CD4-positive, alpha-beta T cell treated with Interleukin-21 for 1 hour (primary cell): ENCODE measurements at places on chromosomes 6 and 20.

DNA sequence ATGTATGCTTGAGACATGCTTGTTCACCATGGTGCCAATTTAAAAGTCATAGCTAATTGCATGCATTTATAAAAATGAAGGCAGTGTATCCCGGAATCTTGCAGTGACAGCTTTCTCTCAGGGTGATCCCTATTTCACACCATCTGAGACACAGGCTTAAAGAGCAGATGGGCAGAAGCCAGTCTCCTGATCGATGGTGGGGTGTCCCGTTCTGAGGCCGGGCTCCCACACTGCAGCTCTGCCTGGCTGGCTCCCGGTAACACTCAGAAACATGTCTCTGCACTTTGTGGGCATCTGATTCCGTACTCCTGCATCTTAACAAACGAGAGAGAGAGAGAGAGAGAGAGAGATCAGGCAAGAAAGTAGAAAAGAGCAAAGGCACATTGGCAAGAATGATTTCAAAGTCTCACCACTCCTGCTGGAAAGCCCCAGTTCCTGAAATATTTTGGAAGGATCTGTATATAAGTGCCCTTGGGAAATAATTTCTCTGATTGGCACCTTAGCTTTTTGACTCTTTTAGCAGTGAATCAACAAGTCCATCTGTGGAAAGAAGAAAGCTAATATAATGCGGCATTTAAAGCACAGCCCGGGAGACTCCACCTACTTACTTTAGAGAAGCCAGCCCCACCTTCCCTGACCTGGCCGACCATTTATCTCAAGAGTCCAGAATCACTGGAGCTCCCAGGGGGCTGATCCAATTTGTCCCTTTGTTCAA is 36.8 kb upstream of the EXOC2 start:
- no peak for DNase-seq

GRCh38 chr6:112725541-112726085 is 378.5 kb downstream of the RFPL4B start:
- no peak for DNase-seq

GRCh38 chr6:109008537-109009235 is 86.0 kb downstream of the SESN1 start:
- peak; percentile 45 for DNase-seq

GRCh38 chr6:35911871-35912653 is 8.8 kb downstream of the SRPK1 start:
- no peak for DNase-seq

DNA sequence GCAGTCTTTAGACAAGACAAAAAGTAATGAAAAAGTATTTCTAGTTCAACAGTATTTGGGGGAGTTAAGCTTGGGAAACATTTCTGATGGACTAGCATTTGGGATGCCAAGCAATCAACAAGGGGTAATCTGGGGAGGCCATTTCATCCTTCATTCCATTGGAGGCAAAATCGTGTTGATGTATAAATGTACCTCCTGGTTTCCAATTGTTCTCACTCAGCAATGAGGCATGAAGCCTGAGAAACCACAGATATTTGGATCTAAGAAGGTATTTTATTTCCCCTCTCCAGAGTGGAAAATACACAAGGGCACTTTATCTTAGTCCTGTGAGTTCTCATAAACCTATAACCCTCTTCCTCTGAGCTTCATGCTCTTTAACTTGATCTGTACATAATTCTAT is 68.2 kb downstream of the TBX18 start:
- no peak for DNase-seq

GRCh38 chr6:14601490-14601889 is 483.9 kb downstream of the CD83 start:
- DNase-seq = no peak

DNA sequence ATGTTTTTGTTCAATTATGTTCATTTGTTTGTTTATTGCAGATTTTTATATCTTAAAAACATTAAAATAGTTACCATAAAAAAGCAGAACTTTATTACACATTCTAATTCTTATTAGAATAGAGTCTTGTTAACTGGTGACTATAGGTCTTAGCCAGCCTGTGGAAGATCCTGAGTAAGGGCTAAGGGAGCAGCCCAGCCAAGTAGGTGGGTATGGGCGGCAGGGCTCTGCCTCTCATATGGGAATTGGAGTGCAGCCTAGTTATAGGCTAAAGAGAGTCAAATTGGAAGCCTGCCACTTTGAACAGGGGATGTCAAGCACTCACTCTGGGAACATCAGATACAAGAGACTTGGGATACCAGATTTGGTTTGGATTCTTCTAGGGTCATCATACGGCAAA is 10.5 kb upstream of the HSF2 start:
- DNase-seq = no peak

DNA sequence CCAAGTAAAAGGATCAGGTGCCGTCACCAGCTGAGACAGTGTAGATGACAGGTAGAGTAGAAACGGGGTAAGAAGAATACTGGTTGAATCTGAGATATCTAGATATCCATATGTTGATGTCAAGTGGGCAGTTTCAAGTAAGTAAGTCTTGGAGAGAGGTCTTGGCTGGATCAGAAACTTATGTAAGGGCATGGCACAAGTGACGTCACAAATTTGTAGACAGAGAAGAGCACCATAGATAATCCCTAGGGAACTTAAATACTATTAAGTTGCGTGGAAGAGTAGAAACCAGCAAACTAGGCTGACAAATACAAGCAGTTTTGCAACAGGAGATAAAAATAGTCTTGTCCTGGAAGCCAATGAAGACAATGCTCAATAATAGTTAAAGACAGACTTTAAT is 123.2 kb downstream of the KHDRBS2 start:
- no peak for DNase-seq

GRCh38 chr20:10488534-10488933 is 53.4 kb downstream of the SLX4IP start:
- DNase-seq = no peak

GRCh38 chr6:80742481-80742880 is 636.0 kb downstream of the BCKDHB start:
- no peak for DNase-seq

GRCh38 chr6:42138190-42138589 is 4.2 kb downstream of the C6orf132 start:
- no peak for DNase-seq

DNA sequence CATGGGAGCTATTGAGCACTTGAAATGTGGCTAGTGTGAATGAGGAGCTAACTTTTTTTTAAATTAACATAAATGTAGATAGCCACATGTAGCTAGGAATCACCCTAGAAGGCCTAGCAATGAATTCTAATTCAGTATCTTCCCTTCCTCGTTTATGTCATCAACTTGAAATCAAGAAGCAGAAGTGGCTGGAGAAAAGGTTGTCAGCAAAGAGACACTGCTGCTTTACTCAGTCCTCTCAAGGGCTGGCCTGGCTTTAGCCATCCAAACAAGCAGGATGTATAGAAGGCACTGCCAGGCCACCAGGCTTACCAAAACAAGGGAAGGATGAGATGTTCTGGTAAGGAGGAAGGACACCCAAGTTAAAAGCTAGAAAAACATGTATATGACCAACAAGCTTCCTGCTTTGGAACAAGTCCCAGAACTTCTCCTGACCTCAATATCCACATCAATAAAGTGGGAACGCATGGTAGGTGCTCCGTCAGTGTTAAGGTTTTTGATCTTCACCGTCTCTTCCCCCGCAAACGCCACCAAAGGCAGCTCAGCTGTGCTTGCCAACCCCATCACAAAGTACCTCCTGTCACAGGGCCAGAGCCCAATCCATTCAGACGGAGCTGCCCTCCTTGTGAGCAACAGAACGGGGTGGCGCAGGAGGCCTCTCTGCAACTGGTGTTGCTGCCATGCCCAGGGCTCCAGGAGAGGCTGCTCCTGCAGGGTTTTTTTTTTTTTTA is 235.8 kb upstream of the RIN2 start:
- no peak for DNase-seq

GRCh38 chr6:144588697-144589325 is 303.7 kb downstream of the UTRN start:
- no peak for DNase-seq

DNA sequence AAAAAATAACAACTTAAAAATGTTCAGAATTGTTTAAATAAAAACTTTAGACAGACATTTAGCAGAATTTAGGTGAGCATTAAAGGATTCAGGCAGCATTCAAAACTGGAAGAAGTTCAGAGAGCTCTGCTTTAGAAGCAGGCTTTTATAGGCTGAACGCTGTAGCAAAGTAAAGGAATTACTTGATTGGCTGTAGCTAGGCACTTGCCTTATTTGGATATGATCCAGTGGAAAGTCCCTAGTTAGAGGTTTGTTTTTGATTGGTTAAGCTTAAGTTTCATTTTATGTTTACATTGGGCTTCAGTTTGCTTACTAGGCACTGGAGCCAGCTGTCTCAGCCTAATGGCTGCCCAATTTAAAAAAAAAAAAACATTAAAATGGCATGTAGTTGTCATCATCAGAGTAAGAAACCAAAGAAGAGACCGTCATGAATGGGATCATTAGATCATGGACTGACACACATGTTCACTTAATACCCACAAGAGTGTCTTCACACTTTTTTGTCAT is 65.1 kb downstream of the CBFA2T2 start:
- peak; percentile 94 for DNase-seq

- no peak for DNase-seq
Observed at GRCh38 chr20:49230561-49231133, 11.4 kb downstream of the DDX27 start.

DNA sequence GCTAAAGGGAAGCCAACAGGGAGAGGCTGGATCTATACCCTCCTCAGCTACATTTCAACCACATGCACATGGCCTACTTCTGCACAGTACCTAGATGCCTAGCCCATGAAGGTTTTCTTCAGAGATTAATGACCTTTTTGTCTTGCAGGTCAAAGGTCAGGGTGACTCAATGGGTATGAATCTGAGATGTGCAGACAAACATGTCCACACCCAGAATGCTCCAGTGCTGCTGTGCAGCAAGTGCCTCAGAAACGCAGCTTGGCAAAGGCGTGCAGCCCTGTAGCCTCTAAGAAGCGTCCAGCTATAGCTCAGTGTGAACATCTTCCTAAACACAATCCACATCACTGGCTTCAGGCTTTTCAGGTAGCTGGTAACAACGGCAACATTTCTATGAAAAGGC is 24.4 kb downstream of the MAP1LC3A start:
- no peak for DNase-seq

- DNase-seq = no peak
Observed at GRCh38 chr20:49690899-49691620, 22.6 kb downstream of the B4GALT5 start.

GRCh38 chr6:85065831-85066230 is 301.4 kb upstream of the TBX18 start:
- DNase-seq = no peak

DNA sequence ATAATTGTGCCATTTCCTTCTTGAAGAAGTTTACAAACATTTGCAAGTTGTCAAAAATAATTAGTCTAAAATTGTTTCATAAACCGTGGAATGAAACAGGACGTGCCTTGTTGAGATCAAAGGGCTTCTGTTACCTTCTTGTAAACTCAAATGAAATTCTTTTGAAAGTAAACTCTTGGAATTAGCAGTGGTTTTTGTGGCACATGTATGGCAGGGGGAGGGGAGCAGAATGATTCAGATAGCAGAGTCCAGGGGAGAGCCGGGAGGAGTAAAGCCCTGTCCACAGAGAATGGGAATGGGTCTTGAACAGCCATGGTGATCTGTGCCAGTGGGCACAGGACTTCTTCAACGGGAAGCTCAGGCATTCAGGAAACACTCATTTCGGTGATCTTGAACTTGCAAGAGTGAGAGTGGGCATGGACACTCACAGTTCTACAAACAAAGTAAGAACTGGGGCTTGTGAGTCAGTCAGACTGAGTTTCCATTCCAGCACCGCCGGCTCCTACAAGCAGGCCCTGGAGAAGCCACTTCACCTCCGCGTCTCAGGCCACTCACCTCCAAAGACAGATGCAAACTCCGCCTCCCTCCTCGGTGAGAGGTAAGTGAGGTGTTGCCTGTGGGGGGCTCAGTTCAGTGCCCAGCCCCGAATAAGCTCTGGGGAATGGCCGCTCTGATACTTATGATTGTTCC is 143.1 kb downstream of the CDH26 start:
- no peak for DNase-seq

- no peak for DNase-seq
Observed at GRCh38 chr6:45650524-45651135, 272.9 kb upstream of the SUPT3H start.

DNA sequence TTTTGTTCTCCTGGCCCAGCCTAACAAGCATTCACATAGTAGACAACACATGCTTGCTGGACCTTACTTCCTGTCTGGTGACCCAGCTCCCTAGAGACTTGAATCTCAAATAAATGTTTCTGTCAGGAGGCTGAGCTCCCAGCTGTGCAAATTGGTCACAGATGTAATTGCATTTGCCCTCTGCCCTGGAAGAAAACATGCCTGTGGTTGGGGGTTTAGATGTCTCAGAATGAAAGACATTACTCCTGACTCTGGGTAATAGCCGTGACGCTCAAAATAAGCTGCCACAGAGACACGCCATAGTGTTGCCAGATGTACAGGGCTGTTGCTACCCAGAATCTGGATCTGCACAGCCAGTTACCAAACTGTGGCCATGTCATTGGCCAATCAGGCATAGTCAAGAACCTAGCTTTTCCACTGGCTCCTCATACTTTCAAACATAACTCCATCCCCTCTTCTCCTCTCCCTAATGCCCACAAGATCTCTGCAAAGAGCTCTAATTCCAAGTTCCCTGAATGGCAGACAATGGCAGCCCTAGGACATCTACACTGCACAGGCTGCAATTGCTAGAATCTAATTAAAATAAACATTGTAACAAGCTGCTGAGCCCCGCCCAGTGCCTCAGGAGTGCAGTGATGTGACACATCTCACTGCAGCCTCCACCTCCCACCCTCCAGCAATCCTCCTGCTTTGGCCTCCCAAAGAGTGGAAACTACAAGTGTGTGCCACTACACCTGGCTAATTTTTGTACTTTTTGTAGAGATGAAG is 32.8 kb upstream of the GMPR start:
- DNase-seq = no peak

GRCh38 chr20:31713312-31714273 is 9.1 kb downstream of the BCL2L1 start:
- DNase-seq = no peak

- no peak for DNase-seq
Observed at GRCh38 chr6:15063253-15063853, 182.5 kb upstream of the JARID2 start.

GRCh38 chr20:63963348-63963741 is 6.4 kb downstream of the ZNF512B start:
- no peak for DNase-seq

GRCh38 chr6:7727086-7727945 is 1.4 kb downstream of the BMP6 start:
- no peak for DNase-seq

GRCh38 chr6:44128020-44128917 is 915 bp downstream of the TMEM63B start:
- peak; percentile 18 for DNase-seq

- DNase-seq = no peak
Observed at GRCh38 chr20:63893999-63894357, 948 bp upstream of the DNAJC5 start.

DNA sequence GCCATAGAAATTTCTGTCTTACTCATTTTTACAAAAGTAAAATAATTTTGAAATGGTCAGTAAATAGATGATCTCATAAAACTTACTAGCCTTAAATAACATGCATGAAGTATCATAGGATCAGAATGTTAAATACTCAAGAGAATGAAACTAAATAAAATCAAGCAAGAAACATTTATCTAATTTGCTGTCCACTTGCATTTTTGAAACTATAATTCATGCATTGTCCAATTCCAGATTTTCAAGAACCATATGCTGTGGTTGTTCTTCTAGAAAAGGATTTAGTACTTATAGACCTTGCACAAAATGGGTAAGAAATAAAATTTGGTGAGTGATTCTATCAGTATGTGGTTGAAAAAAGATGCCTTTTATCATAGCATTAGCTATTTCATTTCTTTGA is 107.0 kb downstream of the STXBP5 start:
- no peak for DNase-seq
